ENCODE measurements at places on chromosomes 16 and 17. TPM values are rescaled to one million over a fixed set of nuclear protein-coding genes. Genes with fewer than 3 reads are reported as not detected.

DYNLRB2 gene
- not detected for total RNA-seq

KRTAP4-3 gene
- total RNA-seq: not detected

ZNF423 gene
- total RNA-seq: under 0.01 TPM

SERPINF2 gene
- total RNA-seq: 0.52 TPM

MFAP4 gene
- not detected for total RNA-seq

CIITA gene
- 10.4 TPM for total RNA-seq

SCARF1 gene
- 4.6 TPM for total RNA-seq

C16orf74 gene
- total RNA-seq: 4.3 TPM

KRTAP4-9 gene
- not detected for total RNA-seq

MT3 gene
- total RNA-seq: 0.31 TPM

FADS6 gene
- not detected for total RNA-seq

GPR142 gene
- total RNA-seq: not detected

CACNG1 gene
- total RNA-seq: not detected

RNF157 gene
- total RNA-seq: 19.1 TPM

MGAT5B gene
- total RNA-seq: 0.42 TPM

ZMYND15 gene
- 1.3 TPM for total RNA-seq

SHCBP1 gene
- 1.8 TPM for total RNA-seq

C17orf58 gene
- total RNA-seq: 2.1 TPM

NPIPA7 gene
- not detected for total RNA-seq

RPGRIP1L gene
- 0.84 TPM for total RNA-seq

P2RX1 gene
- total RNA-seq: 31.6 TPM

HEATR9 gene
- 0.63 TPM for total RNA-seq

SSTR5 gene
- not detected for total RNA-seq

NXPH3 gene
- total RNA-seq: not detected

SLC9A5 gene
- 0.63 TPM for total RNA-seq

OR1A1 gene
- total RNA-seq: not detected

AKTIP gene
- total RNA-seq: 42.3 TPM

SLFN14 gene
- total RNA-seq: 3.8 TPM

TNP2 gene
- total RNA-seq: not detected

ADAM11 gene
- total RNA-seq: 0.21 TPM

KCNJ18 gene
- total RNA-seq: not detected

TVP23A gene
- not detected for total RNA-seq

ITGAD gene
- under 0.01 TPM for total RNA-seq

FLOT2 gene
- total RNA-seq: 52.7 TPM

ACAP1 gene
- 107 TPM for total RNA-seq

HAS3 gene
- 0.84 TPM for total RNA-seq

PIPOX gene
- total RNA-seq: 2.9 TPM

RNF112 gene
- total RNA-seq: 0.21 TPM

SCGB1C2 gene
- total RNA-seq: not detected

AATK gene
- 2.0 TPM for total RNA-seq

MYO15A gene
- 0.84 TPM for total RNA-seq

CLEC3A gene
- not detected for total RNA-seq

FSCN2 gene
- total RNA-seq: 0.52 TPM

ZNF23 gene
- 6.5 TPM for total RNA-seq

SMIM5 gene
- total RNA-seq: 3.6 TPM

KDM8 gene
- 6.0 TPM for total RNA-seq
